ENCODE measurements at places on chromosomes 12 and 14.

DNA sequence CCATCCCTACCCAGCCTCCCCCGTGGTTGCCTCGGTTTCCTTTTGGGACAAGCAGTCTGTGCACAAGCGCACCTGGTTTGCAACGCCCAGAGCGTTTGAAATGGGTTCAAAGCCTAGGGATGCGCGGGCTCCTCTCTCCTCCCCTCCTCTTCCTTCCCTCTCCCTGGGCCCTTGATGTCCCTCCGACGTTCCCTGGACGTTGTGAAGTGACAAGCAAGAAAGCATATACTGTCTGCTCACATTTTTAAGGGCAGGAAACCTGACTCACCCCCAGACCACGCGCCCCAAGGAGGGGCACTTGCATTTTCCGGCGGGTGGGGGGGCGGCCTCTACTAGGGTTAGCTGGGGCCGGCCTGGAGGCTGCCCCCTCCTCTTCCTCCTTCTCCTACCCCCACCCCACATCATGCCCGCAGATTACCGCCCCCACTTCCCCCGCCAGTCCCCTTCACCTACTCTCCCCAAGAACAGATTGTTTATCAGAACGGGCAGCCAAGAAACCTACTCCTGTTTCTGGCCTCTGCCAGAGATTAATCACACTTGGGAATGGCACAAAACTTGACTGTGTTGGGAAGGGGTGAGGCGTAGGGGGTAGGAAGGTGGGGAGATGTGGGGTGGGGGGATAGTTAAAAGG, 9.5 kb upstream of the IRF2BPL start:
- peak; percentile 49 for DNase-seq

- no peak for DNase-seq
Measured at GRCh38 chr12:90653040-90653439, 301.9 kb downstream of the CCER1 start.

GRCh38 chr14:98101323-98101722, 1170.7 kb downstream of the BCL11B start:
- no peak for DNase-seq

DNA sequence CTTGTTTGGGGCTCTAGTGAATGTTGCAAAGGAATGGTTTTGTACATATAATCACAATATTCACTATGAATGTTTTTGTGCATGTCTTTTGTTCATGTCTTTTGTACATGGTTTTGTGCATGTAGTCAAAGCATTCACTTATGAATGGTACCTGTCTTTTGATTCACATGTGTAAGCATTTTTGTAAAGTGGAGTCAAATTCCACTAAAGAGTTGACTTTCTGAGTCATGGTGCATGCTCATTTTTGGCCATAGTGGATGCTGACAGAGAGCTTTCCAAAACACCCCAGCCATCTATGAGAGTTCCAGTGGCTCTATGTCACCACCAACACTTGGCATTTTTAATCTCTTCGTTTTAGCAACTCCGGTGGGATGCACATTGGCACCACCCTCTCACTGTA, 1185.9 kb upstream of the TMEM132C start:
- no peak for DNase-seq

DNA sequence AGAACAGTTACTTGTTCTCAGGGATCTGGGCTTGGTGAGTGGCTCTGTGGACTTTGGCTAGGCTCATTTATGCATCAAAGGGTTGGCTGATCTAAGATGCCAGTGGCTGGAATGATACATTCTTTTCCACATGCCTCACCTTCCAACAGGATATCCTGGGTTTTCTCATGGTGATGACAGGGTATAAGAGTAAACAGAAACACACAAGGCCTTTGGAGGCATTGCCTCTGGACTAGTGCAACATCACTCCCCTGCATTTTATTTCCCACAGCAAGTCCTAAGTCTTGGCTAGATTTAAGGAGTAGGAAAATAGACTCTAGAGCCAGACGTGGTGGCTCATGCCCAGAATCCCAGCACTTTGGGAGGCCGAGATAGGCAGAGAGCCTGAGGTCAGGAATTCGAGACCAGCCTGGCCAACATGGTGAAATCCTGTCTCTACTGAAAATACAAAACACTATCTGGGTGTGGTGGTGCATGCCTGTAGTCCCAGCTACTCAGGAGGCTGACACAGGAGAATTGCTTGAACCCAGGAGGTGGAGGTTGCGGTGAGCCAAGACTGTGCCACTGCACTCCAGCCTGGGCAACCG, 47.9 kb downstream of the RPH3A start:
- DNase-seq, result no peak

GRCh38 chr12:92905811-92906554, 23.1 kb downstream of the EEA1 start:
- DNase-seq, result no peak

DNA sequence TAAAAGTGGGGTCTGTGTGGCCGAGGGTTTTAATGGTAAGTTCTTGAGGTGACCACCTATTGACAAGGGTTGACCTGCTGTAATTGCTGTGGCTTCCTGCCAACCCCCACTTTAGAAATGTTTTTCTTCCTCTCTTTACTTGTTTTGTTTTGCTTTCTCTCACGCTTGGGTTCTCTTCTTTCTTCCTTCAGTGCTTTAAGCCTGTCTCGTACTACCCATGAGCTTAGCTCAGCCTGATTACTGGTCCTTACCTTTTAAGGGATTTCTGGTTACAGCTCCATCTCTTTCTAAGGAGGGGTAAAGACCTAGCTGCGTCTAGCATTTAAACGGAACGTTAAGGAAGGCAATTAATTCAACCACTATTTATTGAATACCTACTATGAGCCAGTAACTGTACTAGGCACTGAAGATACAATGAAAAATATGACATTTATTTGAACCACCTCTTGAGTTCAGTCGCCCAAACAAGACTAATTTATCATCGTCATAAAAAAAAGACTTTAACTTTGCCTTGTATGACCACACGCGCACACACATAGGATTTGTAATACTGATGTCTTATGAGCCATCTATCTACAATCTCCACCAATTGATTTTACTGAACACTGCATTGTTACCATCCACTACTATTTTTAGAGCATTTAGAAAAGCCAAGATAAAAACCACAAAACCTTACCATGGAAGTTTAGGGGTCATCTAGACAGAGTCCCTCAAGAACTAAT, 888 bp upstream of the PPP1R12A start:
- no peak for DNase-seq

DNA sequence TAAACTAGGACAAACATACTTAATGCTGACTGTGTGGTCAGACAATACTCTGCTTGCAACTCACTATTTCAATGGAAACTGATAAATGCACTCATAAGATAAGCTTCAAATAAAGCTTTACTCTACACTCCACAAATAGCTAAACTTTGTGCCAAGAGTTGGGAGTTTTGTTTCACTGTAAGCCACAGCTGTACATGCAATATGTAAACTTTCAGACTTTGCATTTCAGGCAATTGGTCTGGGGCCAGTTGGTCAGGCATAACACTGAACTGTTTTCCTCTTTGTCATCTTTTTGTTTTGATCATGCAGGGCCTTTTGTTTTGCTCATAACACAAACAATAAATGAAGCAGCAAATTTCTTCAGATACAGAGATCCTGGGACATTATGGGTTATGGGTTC, 426.2 kb downstream of the IPO8 start:
- DNase-seq, result no peak

DNA sequence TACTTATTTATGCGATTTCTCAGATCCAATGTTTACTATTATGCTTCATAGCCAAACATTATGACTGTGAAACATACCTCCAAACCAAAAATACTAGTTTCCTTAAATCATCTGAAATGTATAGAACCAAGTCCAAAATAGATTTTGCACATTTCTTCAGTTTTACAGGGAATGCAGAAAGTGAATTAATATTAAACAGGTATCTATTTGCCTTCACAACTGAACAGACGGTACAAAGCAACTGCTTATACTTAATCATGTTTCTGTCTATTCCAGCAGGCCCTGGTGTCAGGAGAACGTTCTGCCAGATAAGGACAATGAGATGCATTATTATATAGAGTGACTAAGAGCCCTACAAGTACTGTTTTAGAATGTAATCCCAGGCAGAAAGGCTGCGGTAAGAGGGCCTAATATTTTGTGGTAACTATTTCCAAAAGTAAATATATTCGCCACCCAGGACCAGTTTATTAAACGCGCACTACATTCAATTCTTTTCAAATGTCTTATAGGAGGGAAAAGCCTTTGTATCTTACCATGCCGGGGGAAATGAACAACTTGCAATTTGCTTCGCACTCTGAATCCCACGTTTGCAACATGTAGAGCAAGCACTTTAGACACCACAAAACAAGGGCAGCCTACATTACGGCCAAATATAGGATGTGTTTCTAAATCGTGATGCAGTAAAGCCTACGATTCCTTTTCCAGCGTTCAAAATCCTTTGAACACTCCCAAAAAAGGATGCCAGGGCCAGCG, 1.5 kb downstream of the CORO1C start:
- DNase-seq, result no peak

GRCh38 chr12:14283489-14284144, 81.9 kb upstream of the ATF7IP start:
- DNase-seq, result no peak

DNA sequence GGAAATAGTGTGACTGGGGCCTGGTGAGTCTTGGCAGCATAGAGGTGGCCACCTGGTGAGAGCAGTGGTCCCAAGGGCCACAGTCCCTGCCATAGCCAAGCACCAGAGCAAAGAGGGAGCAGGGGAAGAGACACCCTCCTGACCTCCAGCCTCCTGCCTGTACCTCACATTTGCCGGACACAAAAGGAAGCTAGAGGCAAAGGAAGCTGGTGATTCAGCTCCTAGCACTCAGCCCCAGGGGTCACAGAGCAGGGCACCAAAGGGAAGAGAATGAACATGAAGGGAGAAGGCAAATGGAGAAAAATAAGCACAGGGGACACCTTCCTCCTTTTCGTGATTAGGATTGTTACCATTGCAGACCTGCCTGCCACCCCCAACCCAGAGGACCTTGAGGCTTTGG, 216.8 kb downstream of the ZFP36L1 start:
- DNase-seq, result no peak

- no peak for DNase-seq
Measured at GRCh38 chr12:46400406-46400805, 27.8 kb upstream of the SLC38A2 start.

GRCh38 chr12:89484470-89484869, 40.1 kb downstream of the GALNT4 start:
- DNase-seq, result no peak

DNA sequence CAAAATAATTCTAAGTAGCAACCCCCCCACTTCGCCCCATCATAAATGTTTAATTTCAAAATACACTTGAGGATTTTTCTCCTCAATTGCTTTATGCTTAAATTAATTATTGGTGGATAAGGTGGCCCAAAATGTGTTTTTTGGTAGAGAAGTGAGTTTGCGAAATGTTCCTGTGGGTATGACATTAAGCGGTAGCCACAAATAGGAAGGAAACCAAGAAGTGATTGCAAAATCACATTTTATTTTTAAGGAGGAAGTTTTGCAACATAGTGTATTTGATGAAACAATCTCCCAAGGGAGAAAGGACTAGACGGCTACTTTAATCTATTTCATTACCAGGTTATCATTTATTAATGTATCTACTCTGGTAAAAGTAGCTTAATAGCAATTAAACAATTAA, 25.5 kb downstream of the SLC25A3 start:
- no peak for DNase-seq

- no peak for DNase-seq
Measured at GRCh38 chr14:46661728-46662127, 10.1 kb upstream of the RPL10L start.

DNA sequence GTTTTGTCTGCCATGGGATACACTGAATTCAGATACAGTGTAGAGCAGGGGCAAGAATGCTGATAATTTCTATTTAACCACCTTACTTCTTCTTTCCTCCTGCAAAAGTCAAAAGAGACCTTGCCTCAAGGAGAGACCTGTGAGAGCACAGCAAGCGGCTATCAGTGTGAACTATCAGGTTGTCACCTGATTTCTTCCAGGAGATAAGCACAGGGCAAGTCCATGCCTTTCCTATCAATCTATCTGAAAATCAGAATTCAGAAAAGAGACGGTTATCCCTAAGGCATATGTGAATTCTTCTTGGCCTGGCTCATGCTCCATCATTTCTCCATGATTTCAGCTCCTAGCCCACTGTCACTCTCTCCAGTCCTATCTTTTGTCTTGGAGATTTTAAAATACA, 128.9 kb upstream of the CCND2 start:
- DNase-seq, result no peak

GRCh38 chr14:106372870-106373652, 846.7 kb downstream of the TMEM121 start:
- no peak for DNase-seq

GRCh38 chr12:126431767-126432166, 1366.5 kb downstream of the AACS start:
- DNase-seq, result no peak

GRCh38 chr12:120922279-120922678, 18.1 kb upstream of the SPPL3 start:
- no peak for DNase-seq

- no peak for DNase-seq
Measured at GRCh38 chr12:64631197-64631596, 20.9 kb downstream of the RASSF3 start.

Measured in right hindlimb (tissue), 1 donor.